B cell (primary cell): ENCODE measurements at places on chromosomes 5 and 9.

DNA sequence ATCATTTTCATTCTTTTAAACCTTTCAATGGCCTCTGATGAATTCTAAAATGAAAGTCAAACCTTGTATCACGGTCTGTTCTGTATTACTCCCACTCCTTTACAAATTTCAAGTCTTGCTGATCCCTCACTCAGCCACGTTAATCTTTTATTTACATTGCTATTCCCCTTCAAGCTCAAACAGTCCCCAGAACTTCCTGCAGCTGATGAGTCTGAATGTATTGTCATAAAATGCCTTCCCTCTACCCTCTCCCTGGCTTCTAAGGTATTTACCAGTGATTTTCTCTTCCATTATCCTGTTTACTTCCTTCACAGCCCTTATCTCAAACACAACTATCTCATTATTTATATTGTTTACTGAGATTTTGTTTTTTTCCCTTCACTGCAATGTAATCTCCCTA, 562.3 kb upstream of the C9orf72 start:
- no peak for DNase-seq

DNA sequence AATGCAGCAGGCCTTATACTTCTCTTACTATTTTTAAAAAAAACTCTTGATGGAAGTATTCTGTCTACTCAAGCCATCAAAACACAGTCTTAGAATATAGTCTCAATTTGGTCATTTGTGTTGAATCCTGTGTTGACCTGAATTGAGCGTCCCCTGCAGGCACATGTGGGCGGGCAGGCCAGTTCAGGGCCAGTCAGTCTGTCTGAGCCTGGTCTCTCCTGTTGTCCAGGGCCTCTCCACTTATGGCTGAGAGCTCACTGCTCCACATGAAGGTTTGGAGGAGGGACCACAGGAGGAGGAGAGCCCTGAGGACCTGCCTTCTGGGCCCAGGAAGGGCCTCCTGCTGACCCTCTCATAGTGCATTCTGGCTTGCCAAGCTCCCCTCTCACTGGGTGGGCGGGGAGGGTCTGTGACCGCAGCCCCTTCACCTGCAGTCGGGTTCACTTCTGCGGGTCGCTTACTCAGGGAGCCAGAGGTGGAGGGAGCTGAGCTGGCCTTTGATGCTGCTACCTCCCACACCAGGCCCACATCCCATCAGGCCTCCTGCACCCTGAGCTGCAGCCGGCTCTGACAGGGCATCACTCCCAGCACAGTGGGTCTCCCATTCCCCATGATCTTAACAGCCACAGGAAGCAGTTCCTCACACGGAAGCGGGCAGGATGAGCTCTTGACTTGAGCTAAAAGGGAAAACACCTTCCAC, 178.2 kb upstream of the S1PR3 start:
- DNase-seq, result no peak

DNA sequence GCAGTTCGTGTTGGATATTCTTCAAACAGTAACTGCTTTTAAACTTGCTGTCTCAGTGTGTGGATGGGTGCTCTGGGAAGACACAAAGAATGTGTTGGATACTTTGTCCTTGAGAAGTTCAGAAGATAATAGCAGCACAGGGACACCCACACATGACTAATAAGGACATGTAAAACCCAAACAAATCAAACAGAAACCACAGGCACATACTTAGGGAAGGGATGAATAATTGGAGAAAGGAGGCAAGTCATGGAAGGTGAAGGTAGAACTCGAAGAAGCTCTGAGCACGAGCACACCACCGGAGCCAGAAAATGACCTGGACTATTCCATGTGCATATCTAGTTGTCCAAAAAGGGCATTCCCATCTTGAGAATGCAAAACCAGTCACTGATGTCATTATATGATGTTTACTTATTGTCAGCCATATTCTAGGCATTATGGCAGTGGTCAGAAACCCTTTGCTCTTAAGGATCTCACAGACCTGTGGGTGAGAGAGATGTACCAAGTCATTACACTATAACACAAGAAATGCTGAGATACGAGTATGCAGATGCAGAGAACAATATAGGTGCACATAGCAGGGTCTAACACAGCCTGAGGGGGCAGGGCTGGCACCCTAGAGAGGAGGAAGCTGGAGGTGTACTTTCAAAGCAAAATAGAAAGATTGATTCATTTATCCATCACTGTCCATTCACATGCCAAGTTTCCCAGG, 152.9 kb downstream of the PIK3R1 start:
- no peak for DNase-seq

GRCh38 chr9:73050065-73050816, 97.4 kb upstream of the ALDH1A1 start:
- no peak for DNase-seq

- no peak for DNase-seq
These were observed 2.7 kb downstream of the UBAC1 start for GRCh38 chr9:135958485-135958884.

- no peak for DNase-seq
These were observed 78.1 kb upstream of the PRLR start for GRCh38 chr5:35308421-35308820.

DNA sequence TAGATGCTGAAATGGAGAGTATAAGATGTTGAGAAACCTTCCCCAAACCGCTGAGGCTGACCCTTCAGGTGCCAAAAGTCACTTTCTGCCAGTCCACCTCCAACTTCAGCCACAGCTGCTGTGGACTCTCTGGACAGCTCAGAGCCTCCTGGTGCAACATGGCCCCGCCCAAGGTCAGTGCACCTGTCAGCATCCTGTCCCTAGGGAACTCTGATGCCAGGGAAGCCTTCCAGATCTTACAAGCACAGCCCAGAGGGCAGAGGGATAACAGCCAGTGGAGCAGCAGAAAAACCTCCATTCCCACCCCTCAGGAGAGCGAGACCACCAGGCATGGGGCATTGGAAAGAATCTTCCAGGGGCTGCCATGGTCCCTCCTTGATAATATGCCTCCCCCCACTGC, 10.5 kb upstream of the PTGES2 start:
- no peak for DNase-seq

DNA sequence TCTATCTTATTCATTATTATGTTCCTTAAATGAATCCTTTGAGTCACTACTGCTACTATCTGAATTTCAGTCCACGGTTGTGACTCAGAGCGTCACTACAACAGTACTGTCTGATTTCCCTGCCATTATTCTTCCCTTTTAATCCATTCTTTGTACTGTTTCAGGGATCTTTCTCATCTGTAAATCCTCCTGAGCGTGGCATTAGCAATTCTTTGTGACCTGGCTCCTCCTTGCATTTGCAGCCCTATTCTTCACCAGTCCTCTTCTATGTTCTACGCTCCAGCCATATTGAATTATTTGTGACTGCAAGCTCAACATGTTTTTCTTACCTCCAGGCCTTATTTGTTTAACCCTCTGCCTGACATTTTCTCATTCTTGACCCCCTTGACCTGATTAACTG, 5.9 kb downstream of the PRPF4 start:
- no peak for DNase-seq

DNA sequence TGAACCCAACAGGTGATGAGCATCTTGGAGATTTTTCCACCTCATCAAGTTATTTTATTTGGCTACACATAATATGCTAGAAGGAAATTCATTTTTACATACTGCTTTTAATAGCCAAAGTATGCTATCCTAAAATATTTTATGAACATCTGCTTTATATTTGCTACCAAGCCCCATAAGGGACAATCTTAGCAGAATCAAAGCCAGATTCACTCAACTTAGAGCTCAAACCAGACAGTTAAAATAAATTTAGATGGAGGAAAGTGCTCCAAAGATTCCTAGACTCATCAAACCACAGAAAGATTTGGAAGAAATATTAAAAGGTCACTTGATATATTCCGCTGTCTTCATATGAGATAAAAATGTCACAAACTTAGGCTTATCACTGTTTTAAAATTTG, 637.1 kb upstream of the CCNG1 start:
- no peak for DNase-seq

DNA sequence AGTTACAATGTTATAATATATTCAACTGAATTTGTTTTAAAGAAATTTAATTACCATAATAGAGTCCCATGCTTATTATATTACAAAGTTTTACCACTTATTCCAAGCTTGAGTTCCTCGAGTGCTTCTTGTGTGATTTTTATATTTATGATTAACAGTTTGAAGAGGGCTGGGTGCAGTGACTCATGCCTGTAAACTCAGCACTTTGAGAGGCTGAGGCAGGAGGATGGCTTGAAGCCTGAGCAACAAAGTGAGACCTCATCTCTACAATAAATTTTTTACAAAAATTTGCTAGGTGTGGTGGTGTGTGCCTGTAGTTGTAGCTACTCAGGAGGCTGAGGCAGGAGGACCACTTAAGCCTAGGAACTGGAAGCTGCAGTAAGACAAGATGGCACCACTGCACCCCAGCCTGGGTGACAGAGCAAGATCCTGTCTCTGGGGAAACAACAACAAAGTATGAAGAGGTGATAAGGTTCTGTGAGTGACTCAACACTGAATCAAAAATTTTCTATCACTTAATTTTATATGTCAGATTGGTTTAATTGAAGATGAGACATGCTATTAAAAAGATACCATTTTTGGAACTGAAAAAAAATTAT, 9.2 kb downstream of the POC5 start:
- DNase-seq, result no peak

DNA sequence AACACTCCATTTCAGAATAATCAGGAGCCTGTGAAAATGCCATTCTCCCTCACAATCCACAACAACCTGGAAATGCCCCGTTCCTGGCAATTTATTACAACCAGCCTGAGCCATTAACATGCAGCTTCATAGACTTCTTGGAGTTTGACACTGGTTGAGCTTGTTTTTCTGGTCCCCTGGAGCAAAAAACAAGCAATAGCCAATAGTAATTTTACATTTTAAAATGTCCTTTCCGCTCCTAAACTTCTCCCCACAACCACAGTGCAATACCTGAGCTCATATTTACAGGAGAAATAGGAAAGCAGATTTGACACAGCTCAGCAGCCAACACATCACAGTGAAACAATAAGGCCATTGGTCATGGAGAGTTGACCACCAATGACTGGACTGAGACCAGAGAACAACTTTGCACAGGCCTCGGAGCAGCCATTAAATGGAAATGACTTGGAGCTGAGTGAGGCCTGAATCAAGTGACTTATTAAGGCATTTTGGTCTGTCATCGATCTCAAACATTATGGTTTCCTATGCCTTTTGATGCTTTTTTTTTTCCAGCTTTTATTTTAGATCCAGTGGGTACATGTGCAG, 73.0 kb downstream of the ENC1 start:
- DNase-seq, result no peak

DNA sequence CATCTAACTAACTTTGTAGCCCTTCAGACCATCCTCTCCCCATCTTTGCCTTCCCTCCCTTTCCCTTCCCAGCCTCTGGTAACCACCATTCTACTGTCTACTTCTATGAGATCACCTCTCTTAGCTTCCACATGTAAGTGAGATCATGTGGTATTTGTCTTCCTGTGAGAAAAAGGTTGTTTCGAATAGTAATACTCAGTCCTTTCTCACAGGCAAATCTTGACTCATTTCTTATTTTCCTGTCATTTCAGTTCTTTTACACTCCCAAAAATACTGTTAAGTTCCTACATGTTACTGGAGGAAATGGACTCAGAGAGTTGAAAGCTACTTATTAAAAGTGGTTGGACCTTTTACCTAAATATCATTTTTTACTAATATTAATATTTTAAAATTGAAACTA, 82.1 kb downstream of the SLF1 start:
- DNase-seq, result no peak

GRCh38 chr5:29122306-29122705, 2071.2 kb upstream of the CDH6 start:
- DNase-seq, result no peak

DNA sequence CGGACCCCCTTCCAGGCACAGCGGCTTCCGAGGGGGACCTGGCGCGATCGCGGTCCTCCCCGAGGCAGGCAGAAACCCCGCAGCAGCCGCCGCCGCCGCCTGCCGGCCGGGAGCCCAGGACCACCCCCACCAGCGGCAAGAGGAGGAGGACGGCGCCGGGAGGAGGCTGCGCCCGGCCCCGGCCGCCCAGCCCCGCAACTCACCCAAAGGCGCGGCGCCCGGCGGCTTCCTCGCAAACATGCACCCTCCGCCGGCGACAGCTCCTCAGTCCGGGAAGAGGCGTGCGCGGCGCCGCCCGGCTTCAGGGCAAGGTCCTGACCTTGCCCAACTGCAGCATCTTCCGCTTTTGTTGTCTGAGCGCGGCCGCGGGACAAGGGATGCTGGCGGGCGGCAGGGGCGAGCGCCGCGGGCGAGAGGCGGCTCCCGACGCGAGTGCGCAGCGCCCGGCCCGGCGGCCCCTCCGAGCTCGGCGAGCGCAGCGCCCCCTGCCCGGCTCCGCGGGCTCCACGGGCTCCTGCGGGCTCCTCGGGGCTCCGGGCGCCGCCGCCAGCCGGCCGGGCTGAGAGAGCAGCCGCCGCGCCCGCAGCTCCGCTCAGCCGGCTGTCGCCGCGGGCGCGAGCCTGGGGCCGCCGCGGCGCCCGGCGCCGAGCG, 507 bp downstream of the CTNND2 start:
- DNase-seq, result no peak

DNA sequence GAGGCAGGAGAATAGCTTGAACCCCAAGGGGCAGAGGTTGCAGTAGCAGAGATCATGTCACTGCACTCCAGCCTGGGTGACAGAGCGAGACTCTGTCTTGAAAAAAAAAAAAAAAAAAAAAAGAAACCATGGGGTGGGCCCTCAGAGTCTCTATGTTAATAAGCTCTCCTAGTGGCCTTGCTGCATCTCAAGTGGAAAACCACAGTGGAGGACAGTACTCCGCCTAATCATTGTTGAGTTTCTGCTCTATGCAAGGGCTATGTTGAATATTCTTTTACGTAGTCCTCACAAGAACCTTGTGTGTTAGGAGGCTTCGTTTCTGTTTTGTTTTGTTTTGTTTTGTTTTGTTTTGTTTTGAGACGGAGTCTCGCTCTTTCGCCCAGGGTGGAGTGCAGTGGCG, 48.9 kb downstream of the TJP2 start:
- DNase-seq, result no peak

- no peak for DNase-seq
These were observed 94.2 kb upstream of the SLIT3 start for GRCh38 chr5:169395136-169395535.

- no peak for DNase-seq
These were observed 1.1 kb downstream of the POLR1E start for GRCh38 chr9:37486616-37487548.

GRCh38 chr5:158265346-158265745, 406.4 kb upstream of the CLINT1 start:
- no peak for DNase-seq

DNA sequence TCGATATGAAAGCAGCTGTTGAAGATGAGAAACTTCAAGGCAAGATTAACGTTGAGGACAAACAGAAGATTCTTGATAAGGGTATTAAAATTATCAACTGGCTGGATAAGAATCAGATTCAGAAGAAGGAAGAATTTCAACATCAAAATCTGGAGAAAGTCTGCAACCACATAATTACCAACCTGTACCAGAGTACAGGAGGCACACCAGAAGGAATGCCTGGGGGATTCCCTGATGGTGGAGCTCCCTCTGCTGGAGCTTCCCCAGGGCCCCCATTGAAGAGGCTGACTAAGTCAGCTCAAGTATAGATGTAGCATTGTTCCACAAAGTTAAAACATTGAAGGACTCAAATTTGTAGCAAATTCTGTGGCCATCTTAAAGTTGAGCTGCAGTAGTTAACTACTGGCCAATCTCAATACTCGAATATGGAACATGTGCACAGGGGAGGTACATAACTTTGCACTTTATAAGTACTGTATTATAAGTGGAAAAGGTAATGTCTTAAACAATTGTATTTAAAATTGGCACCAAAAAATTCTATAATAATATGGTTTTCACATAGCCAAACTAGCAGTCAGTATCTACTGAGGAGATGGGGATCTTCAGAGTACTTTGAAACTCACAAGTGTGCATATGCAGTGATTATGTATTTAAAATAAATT, 237.5 kb downstream of the CHSY3 start:
- DNase-seq, result no peak
